Cortex of kidney (tissue), 1 donor: ENCODE measurements at places on chromosomes 4 and X.

DNA sequence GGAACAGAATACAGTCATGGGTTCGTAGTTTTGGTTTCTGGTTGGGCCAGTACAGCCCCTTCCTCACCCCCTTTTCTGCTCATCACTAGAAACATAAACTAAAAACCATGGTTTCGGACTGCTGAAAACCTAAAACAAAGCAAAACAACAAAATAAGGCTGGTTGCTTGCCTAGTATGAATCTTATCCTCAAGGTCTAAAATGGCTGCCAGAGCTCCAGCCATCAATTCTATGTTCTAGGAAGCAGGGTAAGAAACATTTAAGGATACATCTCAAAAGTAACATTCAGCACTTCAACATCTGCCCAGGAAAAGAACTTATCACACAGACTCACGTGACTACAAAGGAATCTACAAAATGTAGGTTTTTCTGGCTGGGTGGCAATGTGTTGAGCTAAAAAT lies 31.5 kb downstream of the PPP3CA start:
- no peak for DNase-seq

- no peak for DNase-seq
Observed at GRCh38 chr4:92305878-92306520, 2.2 kb downstream of the GRID2 start.

DNA sequence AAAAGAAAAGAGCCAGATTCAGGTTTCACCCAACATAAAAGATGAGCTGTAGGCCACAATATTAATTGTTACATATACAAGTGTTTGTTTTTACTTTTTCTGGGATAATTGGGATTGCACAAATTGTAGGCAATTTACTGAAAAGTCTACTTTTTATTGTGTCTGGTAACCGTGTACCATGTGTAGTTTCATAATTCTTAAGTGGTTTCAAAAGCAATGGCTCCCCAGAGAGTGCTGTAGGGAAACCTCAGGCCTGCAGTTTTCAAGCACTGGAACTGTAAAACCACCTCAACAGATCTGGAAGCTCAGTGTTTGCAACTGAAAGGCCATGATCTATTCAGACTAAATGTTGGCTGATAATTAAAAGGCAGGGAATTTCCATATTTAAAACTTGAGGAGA lies 53.9 kb upstream of the MMAA start:
- DNase-seq, result no peak

DNA sequence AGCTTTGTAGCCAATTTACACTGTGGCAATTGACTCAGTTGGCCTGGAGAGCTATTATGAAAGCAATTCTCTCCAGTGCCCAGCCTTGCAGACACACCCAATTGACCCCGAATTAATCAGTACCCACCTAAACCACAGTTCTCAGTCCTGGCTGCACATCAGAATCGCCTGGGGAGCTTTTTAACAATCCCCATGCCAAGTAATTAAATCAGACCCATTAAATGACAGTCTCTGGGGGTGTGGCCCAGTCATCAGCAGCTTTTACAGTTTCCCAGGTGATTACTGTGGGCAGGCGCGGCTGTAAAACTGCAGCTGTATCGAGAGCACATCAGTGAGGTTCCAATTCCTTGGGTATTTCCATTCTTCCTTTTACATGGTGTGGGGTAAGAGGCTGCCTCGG lies 460.9 kb upstream of the FAT1 start:
- DNase-seq, result no peak

- DNase-seq, result no peak
Observed at GRCh38 chrX:76428243-76429130, 977 bp downstream of the MAGEE1 start.

GRCh38 chr4:74418063-74418670 lies 26.8 kb upstream of the AREG start:
- DNase-seq, result no peak

- no peak for DNase-seq
Observed at GRCh38 chr4:135770505-135770904, 1568.9 kb upstream of the PABPC4L start.

- no peak for DNase-seq
Observed at GRCh38 chrX:152641996-152642395, 4.3 kb downstream of the GABRQ start.

DNA sequence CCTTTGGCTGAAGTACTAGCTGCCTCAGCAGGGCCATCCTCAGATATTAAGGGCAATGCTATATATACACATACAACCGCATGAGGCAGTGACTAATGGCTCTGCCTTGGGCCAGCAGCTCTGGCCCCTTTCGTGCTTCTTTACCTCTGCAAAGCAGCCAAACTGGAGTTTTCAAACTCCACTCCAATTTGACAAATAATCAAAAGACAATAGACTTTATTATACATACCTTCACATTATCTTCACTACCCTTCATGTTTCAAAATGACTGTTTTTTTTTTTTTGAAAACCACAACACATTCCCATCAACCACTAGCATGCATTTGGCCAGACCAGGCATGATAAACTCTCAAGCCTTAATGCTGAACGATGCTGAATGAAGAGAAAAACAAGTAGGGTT lies 187.7 kb downstream of the ENOX2 start:
- no peak for DNase-seq

DNA sequence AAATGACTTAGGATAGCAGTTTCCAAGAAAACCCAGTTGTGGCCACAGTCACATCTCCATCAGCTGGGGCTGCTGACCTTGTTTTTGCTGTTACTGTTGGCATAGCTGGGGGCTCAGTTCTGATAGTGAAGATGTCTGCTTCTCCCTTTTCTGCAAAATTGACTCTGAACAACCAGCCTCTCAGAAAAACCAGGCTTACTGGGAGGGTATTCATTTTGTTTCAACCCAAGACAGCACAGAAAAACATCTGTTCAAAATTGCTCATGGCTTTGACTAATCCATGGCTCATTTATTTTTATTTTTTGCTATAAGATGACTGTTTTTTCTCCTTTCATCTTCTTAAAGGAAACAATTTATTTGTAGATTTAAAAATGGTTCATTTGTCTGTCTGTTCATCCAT lies 53.1 kb downstream of the RASL11B start:
- no peak for DNase-seq
